ENCODE measurements at places on chromosomes 16 and 17.

GRCh38 chr17:21330436-21331160 is 45.6 kb upstream of the KCNJ12 start:
- no peak for DNase-seq

DNA sequence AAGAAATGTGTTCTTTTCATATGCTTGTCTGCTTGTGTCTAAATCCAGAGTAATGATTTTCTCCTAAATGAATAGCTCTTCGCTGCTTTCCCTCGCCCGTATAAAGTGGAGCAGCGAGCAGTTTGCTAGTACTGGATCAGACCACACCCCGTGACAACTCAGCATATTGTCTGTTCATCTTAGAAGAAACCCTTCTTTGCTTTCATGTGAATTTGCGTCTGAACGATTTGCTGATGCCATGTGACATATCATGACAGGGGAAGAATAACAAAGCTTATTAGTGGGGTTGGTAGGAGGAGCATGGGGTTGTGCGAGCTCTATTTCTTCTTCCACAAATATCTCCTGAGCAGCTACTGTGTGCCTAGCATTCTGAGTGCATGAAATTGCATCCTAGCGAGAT is 44.1 kb upstream of the CACNG4 start:
- DNase-seq, result no peak

DNA sequence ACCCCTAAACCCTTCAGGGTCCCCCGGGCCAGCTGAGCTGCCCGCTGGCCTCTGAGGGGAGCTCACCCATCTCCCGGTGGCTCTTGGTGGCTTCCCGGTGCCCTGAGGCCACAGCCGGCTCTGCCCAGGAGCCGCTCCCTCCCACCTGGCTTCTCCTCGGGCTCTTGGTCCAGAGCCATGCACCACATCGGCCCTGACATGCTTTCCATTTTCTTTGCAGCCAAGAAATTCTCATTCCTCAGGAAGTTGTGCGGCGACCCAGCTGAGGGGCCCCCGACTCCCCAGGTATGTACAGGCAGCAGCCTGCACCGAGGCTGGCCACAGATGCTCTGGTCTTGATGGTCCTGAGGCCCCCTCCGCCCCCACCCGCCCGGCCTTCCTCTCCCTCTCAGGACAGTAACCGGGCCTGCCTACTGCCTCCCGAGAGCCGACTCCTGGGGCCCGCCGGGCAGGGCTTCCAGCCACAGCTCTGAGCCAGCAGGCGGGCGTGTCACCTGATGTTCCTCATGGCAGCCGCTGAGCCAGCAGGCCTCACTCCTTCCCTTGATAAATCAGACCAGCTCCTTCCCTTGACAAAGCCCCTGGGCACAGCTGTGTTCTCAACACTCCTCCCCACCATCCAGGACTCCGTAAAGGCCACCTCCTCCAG is 28.4 kb upstream of the ZFPM1 start:
- no peak for DNase-seq

DNA sequence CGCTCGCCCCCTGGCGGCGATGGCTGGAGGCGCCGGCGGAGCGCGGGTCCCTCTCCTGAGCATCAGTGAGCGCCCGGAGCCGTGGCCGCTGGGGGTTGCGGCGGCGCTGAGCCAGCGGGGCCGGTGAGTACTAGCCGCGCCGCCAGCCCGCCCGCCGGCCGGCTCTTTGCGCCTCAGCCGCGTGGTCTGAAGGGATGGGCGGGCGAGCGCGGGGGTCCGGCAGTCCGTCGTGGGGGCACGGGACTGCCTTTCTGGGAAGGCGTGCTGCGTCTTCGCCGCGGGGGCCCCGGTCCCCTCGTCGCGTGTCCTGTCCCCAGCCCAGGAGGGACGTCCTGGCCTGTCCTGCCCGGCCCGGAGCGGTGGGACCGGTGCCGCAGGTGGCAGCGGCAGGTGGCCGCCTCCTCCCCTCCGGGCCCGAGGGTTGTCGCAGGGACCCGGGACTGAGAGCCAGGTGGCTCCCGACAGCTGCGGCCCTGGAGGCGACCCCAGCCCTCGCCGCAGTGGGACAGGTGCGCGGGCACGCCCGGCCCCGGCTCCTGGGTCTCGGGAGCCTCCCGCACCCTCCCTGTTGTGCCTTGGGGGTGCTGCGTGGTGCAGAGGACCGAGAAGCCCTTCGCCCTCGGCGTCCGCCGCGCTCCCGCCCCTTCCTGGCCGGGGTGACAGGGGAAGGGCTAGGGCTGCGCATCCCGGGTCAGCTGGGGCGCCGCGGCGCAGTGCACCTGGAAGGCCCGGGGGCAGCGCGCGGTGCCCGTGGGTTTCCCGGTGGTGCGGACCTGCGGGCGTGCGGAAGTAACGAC is at the start of gene SPECC1:
Gene SPECC1 (plus strand): TSS at position 58 of the 797 bp plus-strand sequence. CDS start 87,293 bp downstream, outside the sequence.
- DNase-seq, result peak; percentile 87

DNA sequence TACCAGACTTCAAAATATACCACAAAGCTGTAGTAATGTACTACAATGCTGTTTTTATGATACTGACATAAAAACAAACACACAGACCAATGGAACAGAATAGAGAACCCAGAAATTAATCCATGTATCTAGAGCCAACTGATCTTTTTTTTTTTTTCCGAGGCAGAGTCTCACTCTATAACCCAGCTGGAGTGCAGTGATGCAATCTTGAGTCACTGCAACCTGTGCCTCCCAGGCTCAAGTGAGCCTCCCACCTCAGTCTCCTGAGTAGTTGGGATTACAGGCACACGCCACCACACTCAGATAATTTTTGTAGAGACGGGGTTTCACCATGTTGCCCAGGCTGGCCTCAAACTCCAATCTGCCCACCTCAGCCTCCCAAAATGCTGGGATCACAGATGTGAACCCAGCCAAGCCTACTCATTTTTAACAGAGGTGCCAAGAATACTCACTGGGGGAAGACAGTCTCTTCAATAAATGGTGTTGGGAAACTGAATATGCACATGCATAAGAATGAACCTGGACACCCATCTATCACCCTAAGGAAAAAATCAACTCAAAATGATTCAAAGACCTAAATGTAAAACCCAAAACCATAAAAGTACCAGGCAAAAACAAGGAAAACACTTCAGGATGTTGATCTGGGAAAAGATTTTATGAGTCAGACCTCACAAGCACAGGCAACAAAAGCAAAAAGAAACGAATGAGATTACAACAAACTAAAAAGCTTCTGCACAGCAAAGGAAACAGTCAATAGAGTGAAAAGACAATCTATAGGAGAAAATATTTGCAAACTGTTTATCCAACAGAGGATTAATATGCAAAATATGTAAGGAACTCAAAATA is 63.1 kb downstream of the STX8 start:
- DNase-seq, result no peak

DNA sequence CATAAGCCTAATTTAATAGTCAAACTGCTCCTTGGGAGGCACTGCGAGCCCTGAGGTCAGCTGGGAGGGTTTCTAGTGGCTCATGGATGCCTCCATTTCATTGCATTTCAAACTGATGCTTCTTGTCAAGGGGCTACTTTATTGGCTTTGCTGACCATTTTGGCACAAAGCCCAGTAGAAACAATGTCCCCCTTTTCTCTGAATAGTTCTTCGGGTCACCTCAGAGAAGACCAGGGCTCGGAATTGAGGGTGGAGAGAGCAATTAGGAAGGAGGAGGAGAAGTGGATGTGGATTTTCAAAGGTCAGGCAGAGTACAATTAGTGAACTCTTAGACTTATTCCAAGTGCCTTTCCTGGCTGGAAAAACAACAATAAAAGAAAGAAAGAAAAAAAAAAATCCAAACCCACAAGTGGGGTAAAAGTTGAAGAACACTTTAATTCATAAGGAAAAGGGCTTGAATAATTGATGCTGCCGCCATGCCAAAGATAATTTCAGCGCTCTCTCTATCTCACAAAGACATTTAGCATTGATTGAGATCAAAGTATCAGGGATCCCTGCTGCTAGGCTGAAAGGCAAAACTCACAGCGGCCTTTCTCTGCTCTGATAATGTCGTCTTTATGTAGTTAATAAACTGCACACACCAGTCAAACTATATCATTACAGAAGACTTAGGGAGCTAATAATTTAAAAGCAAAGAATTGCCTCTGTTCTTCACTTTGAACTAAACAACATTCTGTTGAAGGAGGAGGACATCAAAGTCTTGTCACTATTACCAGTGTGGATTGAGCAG is 122.7 kb downstream of the RGS9 start:
- no peak for DNase-seq

- DNase-seq, result peak; percentile 53
Observed at GRCh38 chr17:29059281-29059680, 16.3 kb downstream of the PIPOX start.

GRCh38 chr16:79536958-79537357 is 63.6 kb downstream of the MAF start:
- DNase-seq, result no peak

DNA sequence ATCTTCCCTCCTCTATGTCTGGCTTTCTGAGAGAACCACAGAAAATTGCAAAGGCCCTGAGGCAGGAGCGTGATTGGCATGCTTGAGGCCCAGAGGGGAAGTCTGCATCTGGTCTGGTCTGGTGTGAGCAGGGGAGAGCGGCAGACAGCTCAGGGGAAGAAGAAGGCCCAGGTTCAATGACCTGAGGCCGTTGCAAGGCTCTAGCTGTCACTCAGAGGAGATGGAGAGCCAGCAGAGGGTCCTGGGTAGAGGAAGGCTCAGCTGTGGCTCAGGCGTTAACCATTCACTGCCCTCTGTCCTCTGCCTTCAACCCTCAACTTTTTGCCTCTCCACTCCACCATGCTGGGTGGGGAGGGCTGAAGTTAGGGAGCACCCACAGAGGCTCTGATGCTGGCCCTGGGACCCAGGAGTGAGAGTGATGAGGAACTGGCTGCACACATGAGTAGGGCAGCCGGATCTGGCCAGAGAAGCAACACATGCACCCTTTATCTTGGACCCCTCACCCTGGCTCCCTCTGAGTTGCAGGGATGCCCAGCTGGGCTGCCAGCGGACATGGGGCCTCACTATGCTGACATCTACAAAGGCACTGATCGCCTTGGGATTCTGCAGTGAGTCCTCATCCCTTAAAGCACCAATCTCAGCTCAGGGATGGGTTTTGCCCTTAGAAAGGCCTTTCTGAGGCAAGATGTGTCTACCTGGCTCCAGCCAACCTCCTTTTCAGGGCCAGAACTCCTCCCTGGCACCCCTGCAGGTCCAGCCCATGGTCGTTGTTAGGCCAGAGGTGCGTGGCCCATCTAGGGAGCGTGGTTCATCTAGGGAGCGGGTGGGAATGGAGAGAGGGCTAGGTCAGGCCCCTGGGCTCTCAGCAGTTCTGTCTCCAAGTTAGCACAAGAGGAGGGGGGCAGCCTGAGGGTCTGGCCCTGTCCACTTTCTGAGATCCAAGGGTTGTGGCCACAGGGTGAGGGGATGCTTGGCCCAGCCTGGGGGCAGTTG is 7.7 kb upstream of the KRTAP17-1 start:
- no peak for DNase-seq

DNA sequence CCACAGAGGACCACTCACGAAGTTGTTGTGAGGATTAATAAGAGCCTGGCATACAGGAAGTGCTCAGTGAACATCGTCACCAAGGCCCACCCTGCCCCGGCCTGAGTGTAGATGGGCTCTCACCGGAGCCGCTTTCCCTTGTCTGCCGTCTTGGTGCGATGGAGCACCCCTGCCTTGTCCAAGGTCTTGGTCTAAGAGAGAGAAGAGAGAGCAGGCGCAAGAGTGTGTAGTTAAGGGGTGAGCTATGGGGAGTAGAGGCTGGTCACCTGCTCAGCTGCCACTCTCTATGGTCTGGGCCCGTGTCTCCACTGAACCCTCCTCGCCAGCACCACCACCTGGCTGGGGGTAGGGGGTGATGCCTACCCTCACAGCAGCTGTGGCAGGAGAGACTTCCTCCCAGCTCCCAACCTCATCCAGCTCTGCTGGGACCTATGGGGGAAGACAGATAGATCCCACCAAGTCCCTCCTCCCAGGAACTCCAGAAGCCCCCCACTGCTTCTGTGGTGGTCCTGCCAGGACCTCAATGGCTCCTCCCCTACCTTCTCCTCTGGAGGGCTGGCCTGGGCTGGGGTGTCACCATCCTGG is 28.7 kb downstream of the ARHGAP27 start:
- no peak for DNase-seq

Data from A549 (cell line).